IPS DF 6.9 (cell line): ENCODE measurements at places on chromosomes 4 and X.

DNA sequence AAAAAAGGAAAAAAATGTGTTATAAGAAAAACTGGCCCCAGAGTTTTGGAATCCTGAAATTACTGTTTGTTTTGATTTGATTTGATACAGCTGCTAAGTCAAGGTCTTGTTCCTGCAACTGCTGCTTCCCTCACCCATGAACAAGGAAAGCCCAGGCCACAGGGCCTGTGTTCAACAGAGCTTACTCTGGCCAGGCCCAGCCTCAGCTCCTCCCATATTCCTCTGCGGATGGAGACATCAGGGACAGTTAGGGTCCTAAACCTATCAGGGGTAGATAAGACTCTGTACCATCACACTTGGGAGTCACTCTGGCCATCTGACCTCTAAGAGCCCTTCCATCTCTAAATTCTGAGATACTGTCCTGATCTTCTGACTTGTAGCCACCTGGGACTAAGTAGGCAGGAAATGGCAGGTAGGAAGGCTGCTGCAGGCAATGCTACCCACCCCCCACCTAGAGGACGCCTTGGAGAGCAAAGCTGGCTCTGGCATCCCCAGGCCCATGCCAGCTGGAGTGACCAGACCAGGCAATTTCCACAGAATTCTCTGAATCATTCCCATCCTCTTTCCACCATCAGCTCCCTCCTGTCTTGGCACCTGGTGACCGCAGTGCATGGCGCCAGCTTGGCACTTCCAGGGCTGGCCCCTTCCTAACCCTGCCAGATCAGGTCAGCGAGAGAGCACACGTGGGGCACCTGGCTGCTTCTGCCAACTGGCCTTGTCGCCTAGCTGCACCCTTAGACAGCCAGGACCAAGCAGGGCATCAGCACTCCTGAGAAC is 58.0 kb upstream of the TMEM33 start:
- H3K4me3 ChIP-seq, result no peak overlapping the region
- peaks cover 10% of the 10 kb centered on the region for H3K4me1 ChIP-seq
- no peak for DNase-seq
- peaks cover 98% of the 10 kb centered on the region for H3K27me3 ChIP-seq
- no peaks in the 10 kb centered on the region for H3K36me3 ChIP-seq
- H3K27ac ChIP-seq, result no peak overlapping the region

GRCh38 chr4:186881521-186882220 is 158.0 kb upstream of the FAT1 start:
- no peaks in the 10 kb centered on the region for H3K36me3 ChIP-seq
- no peak for DNase-seq
- H3K27me3 ChIP-seq, result no peaks in the 10 kb centered on the region
- no peak overlapping the region for H3K27ac ChIP-seq
- no peak overlapping the region for H3K4me3 ChIP-seq

DNA sequence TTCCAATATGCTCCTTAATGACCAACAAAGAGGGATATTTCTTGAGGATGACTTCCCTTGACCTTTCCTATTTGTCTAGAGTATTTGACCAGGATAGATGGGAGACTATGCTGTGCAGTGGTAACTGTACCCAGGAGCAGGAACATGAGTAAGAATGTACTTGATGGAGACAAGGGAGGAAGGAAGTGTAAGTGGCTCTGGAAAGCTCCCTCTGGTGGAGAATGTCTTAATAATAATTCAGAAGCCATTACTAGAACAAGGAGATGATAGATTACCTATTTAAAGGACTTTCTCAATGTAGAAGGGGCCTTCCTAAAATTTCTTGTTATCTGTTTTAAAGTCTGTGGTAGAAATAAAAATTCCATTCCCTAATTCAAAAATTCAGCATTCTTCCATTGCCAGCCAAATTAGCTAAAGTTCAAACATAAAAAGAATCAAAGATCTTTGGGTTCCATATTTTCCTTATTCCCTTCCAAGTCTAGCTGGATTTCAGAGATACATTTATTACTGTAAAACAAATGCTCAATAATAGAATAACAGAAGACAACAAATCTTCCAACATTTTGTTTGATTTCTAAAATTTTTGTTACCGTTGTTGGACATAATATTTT is 83.8 kb downstream of the GRID2 start:
- no peaks in the 10 kb centered on the region for H3K27me3 ChIP-seq
- no peak overlapping the region for H3K27ac ChIP-seq
- no peak overlapping the region for H3K4me3 ChIP-seq
- no peaks in the 10 kb centered on the region for H3K4me1 ChIP-seq
- no peaks in the 10 kb centered on the region; the same call in 1 of the 2 replicates for H3K36me3 ChIP-seq

GRCh38 chrX:154059729-154060245 is 37.7 kb downstream of the MECP2 start:
- no peak overlapping the region for H3K27ac ChIP-seq
- no peaks in the 10 kb centered on the region for H3K27me3 ChIP-seq
- H3K4me1 ChIP-seq, result no peaks in the 10 kb centered on the region

DNA sequence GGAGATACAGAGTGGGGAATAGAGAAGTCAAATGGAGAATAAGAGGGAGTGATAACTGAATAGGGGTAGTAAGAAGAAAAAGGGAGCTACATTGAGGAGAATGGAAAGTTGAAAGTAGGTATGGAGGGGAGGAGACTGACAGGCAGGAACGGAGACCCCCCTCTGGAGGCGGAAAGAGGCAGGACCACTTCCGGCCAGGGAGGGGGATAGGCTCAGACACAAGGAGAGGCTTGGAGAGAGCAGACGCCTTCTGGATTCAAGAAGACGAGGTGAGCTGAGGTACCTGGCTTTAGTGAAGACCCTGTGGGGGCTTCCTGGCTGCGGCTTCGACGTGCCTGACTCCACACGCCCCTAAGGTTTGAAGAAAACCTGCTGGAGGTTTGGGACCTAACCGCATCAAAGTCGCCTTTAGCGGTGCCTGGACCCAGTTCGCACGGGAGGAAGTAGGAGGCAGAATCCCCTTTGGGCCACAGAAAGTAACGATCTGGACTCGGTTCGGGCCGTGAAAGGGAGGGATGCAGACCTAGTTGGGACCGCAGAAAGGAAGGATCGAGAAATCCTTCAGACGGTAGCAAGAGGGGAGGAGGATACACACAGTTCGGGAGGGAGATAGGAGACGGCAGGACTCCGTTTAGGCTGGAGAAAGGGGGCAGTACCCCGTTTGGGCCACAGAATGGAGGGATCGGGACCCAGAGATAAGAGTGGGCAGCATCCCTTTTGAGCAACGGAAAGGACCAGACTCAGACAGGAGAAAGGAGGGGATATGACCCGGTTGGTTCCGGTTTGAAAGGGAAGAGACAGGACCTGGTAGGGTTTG is at the start of gene TRO:
TSS of gene TRO (plus strand) at position 215 of the 817 bp plus-strand sequence. CDS start 1,423 bp downstream, outside the sequence.
- H3K27me3 ChIP-seq, result no peaks in the 10 kb centered on the region
- H3K4me3 ChIP-seq, result peak within 1 kb of the TSS; percentile 98
- no peak within 1 kb of the TSS for H3K27ac ChIP-seq
- H3K4me1 ChIP-seq, result no peaks in the 10 kb centered on the region
